ENCODE measurements at places on chromosomes 4 and X.
A peak's percentile ranks its signal among the peaks of the same experiment; 100 is the strongest.

- DNase-seq: no peak
These were observed 26.1 kb upstream of the PARM1 start for GRCh38 chr4:74906771-74907170.

- DNase-seq: peak; percentile 31
These were observed 218.2 kb downstream of the IDS start for GRCh38 chrX:149286940-149287349.

DNA sequence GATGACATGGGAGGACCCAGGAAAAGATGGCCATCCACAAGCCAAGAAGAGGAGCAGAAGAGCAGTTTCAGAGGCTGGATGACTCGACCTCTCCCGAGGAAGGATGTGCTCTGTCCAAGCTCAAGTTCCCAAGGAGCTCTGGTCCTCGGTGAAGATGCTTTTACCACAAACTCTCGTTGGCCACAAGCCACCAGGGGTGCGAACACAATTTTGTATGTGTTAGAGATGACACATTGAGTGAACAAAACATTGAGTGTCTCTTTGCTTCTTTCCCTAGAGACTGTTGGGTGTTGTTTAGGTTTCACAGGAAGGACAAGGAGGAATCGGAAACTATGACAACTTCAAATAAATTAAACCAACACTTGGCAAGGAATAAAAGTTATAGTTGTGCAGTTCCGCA is 26.3 kb downstream of the FGFBP1 start:
- DNase-seq: no peak

- DNase-seq: peak; percentile 80
These were observed 571.1 kb upstream of the DIPK2B start for GRCh38 chrX:45771560-45772340.

- peak; percentile 70 for DNase-seq
These were observed 187.3 kb downstream of the MAB21L2 start for GRCh38 chr4:150769248-150769647.

- DNase-seq: no peak
These were observed 2.2 kb downstream of the NMU start for GRCh38 chr4:55633903-55634302.

DNA sequence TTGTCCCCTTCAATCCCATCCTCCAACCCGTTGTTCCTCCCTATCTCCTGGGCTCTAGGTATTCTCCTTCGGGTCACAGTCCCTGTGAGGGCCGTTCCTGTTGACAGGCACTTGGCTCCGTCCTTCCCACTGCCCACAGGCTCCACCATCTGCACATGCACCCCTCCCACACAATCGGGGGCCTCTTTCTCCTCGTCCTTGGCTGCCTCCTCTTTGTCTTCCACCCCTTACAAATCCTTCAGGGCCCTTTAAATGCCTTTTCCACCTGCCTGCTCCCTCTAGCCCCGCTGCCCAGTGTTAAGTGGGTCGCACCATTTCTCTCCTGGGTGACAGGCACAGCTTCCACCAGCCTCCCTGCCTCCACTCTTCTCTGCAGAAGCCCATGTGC is 2.7 kb upstream of the AVPR2 start:
- DNase-seq: no peak

Data from IMR-90 (cell line).